ENCODE measurements at places on chromosomes 11 and 22.
A peak's percentile ranks its signal among the peaks of the same experiment; 100 is the strongest.

DNA sequence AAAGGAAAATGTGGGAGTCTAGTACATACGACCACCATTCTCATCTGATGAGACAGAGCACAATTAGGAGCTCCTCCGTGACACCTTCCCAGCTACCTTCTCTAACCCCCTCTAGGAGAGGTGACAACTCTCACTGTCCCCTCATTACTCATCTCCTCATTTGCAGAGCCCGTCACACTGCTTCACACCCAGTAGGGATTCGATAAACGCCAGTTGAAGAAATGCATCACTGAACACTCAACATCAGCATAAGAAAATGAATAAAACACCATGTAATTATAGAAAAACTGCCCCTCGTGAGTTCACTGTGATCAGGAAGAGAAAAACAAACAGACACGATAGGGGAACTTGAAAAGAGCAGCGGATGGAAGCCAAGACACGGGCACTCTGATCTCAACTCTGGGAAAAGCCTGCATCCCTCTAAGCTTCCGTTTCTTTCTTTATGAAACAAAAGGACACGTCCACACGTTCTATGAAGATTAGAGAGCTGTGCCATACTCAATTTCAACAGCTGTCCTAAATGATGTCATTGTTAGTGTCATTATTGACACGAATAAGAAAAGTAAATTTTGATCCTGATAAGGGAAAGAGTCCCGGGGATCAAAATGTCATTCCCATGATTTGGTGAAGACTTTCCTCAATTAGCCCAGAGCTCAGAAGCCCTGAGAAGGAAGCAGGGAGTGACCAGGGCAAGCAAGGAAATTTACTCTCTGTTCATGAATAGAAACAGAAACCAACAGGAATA, 356.9 kb downstream of the LARGE1 start:
- peak; percentile 28 for DNase-seq

DNA sequence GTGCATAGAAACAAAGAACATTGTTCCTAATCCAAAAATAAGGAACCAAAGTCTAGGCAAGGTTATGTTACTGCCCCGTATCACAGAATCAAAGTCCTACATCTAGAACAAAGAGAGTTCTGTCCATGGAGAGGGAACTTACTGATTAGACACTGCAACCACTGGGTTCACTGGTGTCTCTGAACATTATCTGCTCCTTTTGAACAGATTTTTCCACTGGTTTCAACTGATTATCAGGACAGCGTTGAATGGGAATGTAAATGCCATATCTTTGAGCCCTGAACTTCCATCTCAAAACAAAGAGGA, 20.1 kb upstream of the OR8D2 start:
- DNase-seq = no peak

- no peak for DNase-seq
These were observed 7.7 kb downstream of the LPXN start for GRCh38 chr11:58567889-58568512.

- DNase-seq = peak; percentile 52
These were observed 1.3 kb upstream of the CLCF1 start for GRCh38 chr11:67374571-67375281.

- no peak for DNase-seq
These were observed 4.7 kb downstream of the DDIAS start for GRCh38 chr11:82906236-82906635.

DNA sequence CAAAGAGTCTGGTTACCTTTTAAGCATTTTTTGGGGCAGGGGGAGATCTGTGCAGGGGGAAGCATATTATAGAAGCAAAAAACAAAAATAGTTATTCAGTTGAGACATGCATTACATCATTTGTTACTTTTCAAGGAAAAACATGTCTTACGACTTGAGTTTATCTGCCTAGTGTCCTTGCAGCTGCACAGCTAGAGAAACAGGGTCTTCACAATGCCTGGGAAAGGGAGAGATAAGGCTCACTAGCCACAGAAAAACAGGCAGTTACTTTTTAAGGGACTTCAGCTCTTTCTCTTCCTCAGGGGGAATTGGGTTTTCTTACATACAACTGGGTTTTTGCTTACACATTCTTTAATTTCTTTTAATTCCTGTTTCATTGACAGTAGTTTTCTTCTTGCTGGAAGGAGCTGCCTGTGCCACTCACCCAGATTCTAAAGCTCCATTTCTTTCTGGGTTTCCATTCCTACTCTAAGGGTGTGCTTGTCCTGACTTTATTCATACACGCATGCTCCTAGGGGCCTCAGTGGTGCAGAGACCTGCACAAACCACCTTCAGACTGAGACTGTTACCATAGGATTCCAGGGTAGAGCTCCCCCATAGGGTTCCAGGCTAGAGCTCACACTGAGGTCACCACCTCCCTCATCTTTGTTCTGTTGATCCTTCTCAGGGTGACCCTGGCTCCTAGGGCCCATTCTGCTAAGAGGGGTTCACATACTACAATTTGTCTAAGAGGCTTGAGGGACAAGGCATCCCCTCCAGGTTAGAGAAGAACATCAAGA, 14.7 kb upstream of the UBQLNL start:
- no peak for DNase-seq

DNA sequence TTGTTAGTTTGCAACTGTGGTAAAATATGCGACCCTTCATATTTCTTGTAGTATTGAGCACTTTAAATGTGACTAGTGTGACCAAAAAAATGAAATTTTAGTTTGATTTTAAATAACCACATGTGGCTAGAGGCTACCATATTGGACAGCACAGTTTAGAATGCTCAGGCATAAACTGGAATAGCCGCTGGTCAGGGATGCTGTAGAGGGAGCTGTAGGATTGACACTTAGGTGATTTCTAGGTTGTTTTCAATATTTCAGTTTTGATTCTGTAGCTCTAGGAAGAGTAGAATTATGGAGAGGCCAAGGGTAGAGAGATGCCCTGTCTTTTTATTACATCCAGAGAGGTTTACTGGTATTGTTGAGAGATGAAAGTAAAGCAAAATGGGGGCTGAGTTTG, 10.8 kb upstream of the VSIG10L2 start:
- DNase-seq = no peak

DNA sequence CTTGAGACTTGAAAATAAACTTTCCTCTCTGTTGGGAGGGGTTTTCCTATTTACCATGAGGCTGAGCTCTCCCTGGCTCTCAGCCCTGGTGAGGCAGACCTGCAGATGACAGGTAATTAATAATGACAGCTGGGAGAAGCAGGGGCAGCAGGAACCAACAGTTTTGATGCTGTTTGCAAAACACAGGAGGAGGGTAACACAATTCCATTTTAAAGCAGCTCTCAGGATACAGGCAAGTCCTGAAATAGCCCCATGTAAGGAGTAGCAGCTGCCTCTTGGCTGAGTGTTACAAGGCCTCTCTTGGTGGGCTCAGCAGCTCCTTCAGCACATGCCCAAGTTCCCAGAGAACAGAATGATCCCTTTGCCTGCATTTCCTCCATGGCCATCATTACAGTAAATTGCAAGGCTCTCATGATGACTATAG, 13.3 kb downstream of the PARVA start:
- DNase-seq = no peak

GRCh38 chr22:50274311-50274710, 4.1 kb upstream of the MAPK11 start:
- DNase-seq = peak; percentile 81

- no peak for DNase-seq
These were observed 7.7 kb upstream of the SIPA1 start for GRCh38 chr11:65630215-65630614.

DNA sequence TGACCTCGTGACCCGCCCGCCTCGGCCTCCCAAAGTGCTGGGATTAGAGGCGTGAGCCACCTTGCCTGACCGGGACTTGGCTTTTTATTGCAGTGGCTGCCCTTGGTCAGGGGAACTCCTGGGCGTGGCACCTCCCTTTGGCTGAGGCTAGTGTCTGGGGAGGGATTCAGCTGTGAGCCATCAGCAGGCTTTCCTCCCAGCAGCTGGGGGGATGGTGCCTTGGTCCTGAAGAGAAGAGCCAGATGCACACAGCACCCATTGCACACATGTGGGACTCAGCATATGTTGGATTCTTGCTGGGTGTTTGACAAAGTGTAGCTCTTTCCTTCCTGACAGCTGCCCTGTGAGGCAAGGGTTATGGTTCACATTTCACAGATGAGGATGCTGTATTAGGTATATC, 8.4 kb downstream of the CYTH4 start:
- no peak for DNase-seq

- DNase-seq = no peak
These were observed 1.1 kb downstream of the PRDX5 start for GRCh38 chr11:64318766-64319761.

GRCh38 chr11:122625976-122626665, 29.4 kb upstream of the UBASH3B start:
- DNase-seq = no peak

- no peak for DNase-seq
These were observed 61.3 kb downstream of the LRRC4C start for GRCh38 chr11:41398175-41398574.

DNA sequence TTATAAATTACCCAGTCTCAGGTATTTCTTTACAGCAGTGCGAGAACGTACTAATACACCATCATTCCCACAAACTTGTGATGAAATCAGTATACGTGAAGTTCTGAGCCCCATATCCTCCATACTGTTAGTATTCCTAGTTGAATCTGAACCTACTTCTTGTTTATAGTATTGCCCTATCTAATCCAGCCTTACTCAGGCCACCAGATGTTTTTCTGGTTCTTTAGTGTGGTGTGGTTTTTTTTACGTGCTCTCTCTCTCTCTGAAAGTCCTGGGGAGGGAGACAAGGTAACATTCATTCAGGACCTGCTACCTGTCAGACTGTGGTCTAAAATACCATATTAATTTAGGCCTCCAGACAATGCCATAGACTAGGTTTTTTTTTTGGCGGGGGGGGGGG, 47.6 kb upstream of the TEAD1 start:
- no peak for DNase-seq

GRCh38 chr22:36325154-36326031, 62.4 kb downstream of the MYH9 start:
- no peak for DNase-seq

GRCh38 chr11:60363542-60364470, 14.5 kb upstream of the MS4A7 start:
- DNase-seq = peak; percentile 68

DNA sequence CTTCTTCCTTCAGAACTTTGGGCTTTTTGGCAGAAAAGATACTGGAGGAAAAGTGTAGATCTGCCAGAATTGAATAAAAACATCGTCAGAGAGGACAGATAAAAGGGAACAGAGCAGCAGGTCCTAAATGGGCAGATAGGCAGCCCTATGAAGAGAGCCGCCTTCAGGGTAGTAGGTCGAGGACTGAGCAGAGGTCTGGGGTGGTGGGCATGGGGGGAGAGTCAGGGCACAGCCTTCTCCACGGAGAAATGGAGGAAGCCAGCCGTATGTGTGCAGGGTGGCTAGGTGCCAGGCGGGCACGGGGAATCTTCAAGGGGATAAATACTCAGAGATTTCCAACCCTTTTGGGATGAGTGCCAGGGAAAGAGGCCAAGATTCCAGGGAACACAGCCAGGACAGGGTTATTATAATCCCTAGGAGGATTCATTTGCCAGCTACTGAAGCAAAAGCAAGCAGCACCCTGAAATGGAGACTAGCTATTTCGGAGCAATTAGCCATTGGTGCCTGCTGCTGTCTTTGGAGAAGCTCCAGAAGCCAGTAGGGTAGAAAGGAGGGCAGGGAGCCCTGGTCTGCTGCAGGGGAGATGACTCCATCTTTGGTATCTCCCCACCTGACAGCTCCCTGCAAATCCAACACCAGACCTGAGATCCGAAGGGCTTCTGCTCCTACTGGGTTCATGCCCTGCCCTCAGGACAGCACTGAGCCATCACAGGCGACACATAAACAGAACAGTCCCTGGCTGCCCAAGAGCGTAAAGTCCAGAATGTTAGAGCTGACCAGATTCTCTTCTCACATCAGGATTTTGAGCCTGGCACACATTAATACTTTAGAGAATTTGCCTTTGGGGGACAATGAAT, 174.5 kb upstream of the NTM start:
- no peak for DNase-seq

DNA sequence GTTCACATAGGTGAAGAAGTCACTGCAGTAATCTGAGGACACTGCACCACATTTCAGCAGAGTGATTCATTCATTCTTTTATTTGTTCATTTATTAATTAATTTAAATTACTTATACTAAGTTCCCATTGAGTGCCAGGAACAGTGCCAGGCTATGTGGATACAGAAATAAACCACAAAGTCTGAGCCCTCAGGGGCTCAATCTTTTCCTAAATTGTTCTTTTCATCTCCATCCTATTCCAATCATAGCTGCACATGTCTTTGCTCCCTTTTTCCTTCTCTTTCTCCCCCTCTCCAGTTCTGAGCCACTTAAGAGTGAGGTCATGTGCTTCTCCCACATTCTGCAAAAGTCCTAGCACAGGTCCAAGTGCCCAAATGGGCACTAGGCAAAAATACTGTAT, 4.9 kb downstream of the SYTL2 start:
- DNase-seq = no peak

DNA sequence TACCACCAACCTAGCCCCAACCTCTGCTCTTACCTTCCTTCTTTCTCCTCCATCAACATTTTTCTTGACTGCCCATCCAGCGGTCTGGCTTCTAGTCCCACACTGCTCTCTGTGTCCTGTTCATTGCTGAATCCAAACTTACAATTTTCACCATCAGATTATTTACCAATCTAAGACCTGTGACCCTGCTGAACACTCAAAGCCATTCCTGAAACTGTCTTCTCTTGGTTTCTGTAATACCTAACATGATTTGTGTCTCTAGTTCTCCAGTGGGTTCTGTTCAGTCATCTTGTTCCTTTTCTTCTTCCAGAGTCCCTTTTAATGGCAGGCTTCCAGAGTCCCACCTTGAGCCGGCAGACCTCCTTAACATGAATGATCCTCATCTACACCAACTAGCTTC, 24.1 kb downstream of the RRAS2 start:
- DNase-seq = no peak

GRCh38 chr11:14118072-14118471, 155.5 kb downstream of the SPON1 start:
- DNase-seq = no peak

GRCh38 chr11:92276773-92277172, 52.2 kb downstream of the FAT3 start:
- no peak for DNase-seq

- no peak for DNase-seq
These were observed 4.7 kb upstream of the CRKL start for GRCh38 chr22:20912494-20912893.

DNA sequence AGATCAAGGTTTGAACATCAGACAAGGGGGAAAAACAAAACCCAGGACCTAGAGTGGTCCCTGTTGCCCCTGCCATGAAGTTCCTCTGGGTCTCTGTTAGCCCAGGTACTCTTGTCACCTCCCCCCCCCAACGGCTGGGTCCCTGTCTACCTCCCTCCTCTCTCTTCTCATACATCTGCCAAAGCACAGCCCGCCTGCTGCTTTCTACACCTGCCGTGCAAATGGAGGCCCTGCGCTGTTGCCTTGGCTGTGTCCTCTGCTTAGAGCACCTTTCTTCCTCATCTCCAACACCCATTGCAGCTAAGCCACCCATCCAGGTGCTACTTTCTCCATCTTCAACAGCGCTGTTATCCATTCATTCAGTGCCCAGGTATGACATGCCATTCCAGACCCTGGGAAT, 99.2 kb downstream of the TP53I11 start:
- DNase-seq = no peak

- no peak for DNase-seq
These were observed 3.4 kb downstream of the LRRC51 start for GRCh38 chr11:72084076-72084475.
